ENCODE measurements at places on chromosomes 1 and 21.

- peak; percentile 32 for DNase-seq
These were observed 257.3 kb downstream of the CAMTA1 start for GRCh38 chr1:7042322-7043190.

DNA sequence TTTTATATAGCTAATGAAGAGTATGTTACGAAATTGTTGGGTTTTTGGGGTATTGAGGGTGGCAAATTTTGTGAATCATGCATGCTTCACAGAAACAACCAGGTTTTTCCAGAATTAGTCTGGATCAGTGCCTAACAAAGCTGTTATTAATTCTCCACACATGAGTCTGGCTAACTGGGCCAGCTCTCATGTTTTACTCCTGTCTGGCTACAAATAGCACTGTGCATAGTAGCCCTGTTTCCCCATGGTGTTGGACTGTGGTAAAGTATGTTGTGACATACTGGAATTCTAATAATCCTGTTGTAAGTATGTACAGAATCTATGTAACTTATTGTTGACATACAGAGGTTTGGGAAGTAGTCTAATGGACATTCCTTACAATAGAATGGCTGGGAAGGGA lies 35.8 kb downstream of the S100B start:
- DNase-seq: no peak

DNA sequence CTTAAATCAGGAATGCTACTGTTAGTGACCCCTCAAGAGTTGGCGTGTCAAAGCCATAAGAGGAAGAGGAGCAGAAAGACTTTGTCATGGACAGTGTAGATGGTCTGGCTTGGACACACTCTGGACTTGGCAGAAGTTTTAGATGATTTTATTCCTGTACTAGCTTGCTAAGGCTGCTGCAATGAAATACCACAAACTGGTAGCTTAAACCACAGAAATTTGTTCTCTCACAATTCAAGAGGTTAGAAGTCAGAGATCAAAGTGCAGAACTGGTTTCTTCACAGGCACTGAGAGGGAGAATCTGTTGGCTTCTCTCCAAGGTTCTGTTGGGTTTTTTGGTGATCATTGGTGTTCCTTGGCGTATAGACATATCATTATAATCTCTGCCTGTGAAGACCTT lies 869.8 kb upstream of the B3GALT2 start:
- DNase-seq: no peak

DNA sequence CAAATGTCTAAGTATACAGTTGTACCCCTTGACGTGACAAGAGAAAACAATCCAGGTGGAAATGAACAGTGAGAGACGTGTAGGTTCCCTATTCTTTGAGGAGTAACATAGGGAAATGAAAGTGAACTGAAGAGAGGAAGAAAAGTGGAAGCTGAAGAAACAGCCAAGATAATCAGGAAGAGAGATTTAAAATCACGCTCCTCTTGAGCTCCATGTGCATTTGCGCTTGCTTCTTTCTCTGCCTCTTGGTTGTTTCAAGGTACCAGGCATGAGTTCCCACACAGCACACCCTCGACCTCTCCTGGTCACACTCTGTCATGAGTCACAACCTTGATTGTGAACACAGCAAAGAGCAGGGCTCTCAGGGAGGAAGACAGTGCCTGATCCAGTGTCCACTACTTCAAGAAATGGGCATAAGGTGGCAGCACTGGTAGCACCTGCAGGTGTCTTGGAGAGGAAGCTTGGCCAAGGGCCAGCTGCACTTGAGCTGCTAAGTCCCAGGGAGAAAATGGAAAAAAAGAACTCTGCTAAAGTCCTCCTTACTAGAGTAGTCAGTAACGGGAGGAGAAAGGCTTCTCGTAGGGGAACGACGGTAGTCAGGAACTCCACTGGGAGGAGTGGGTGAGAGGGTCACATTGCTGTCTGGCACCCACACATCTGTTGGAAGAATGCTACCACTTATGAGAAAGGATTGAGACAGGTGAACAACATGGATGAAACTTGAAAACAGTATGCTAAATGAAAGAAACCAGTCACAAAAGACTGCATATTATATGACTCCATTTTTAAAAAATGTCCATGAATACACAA lies 18.3 kb upstream of the ARID1A start:
- DNase-seq: peak; percentile 88

DNA sequence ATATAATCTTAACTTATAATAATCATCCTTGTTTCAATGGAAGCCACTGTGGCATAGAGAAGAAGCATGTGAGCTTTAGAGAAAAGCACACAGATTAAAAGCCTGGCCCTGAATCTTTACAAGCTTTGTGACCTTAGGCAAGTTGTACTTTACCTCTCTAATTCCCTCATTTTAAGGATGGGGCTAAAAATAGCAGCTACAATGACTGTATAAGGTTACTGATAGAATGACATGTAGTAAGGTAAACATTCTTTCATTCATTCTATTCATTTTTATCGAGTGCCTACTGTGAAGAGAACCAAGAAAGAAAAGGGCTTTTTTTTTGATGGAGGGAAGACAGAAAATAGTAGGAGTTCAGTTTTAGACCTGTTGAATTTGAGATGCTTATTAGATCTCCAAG lies 25.6 kb downstream of the CDKN2C start:
- DNase-seq: no peak

DNA sequence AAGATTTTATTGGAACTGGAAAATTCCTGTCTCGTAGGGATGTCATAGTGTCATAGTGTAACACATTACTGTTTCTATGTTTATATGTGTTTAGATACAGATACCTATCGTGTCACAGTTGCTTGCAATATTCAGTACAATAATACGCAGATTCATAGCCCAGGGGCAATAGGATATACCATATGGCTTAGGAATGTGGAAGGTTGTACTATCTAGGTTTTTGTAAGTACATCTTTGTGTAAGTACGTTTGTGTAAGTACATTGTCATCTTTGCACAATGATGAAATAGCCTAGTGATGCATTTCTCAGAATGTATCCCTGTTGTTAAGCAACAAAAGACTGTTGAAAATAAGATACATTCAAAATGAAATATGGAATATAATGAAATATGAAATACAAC lies 68.9 kb downstream of the CAMTA1 start:
- DNase-seq: no peak

- peak; percentile 49 for DNase-seq
These were observed 137.7 kb downstream of the COL11A1 start for GRCh38 chr1:102970496-102971078.

DNA sequence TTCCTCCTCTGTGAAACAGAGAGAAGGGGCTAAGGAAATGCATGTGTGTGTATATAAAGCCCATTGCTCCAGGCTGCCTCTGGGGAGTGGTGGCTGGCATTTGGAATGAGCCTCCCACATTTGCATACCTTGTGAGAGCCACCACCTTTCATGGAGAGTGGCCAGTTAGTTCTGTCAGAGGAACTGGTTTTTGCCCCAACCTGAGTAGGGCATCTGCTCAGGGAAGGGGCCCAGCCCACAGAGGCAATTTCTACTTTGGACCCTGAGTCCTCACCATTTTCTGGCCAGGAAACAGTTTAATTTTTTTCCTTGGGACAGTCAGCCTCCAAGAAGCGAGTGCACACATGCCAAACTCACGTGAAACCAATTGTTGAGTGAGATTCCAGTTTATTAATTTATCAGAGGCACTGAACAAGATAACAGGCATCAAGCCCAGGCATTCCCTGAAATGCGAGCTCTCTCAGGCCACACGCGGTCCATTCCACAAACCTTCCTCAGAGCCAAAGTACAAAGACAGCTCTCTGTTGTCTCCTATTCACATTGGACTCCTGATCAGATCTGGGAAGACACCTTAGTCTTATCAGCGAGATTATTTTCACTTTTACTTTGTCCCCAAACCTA lies 1.0 kb upstream of the SLC6A9 start:
- DNase-seq: no peak

- DNase-seq: peak; percentile 72
These were observed 462 bp upstream of the TLCD4 start for GRCh38 chr1:95116580-95117206.

DNA sequence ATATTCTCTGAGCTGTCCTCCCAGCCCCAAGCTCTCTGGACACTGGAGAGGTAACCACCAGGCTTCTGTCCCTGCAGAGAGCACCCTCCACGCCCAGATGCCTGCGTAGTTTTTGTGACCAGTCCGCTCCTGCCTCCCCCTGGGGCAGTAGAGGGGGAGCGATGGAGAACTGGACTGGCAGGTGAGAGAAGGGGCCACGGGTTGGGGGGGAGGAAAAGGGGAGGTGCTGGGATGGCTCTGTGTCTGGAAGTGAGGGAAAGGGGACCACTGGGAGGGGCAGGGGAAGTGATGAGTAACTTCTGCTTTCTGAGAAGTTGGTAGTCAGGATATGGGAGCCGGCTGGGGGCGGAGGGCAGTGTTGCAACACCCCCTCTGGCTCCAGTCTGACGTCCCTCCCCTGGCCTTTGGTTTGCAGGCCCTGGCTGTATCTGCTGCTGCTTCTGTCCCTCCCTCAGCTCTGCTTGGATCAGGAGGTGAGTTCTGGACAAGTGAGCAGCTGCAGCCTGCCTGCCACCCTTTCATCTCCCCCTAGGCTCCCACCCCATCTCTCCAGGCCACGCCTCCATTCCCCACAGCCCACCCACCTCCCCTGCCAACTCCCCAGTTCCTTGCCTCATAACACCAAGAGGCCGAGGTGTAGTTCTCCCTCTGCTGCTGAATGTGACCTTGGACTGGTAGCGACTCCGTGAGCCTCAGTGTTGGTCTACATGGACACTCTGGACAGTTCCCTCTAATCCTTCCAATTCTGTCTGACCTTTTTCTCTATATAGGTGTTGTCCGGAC lies 3.1 kb downstream of the ADAMTSL4 start:
- peak; percentile 98 for DNase-seq

DNA sequence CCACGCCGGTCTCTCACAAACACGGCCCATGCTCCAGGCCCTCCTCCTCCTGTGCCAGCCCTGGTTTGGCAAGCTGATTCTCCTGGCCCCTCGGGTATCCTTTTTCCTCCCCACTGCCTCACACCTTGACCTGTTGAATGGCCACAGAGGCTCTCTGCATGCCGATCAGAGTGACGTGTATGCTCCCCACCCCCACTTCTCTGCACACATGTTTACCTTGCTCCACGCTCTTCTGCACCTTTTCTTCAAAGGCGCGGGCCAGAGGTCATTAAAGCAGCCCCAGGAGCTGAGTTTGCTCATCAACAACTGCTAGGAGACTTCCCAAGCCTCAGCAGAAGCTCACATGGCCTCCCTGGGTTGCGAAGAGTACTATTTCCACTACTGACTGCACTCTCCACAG lies 139.3 kb upstream of the EDN2 start:
- no peak for DNase-seq

DNA sequence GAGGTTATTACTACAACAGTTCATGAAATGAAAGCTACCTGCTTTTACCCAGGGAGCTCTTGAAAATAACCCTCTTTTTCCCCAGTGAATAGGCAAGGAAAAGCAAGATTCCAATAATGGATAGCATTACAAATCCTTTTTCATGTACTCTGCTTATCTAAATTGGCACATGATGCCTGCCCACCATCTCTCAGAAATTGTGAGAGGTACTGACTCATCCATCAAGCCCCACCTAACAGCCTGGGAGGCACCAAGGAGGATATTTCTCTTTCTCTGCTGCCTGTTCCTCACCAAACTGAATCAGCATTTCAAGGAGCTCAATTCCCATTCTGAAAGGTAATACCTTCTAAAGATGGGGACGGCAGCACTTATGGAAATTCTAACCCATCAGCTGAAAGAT lies 34.4 kb downstream of the PALMD start:
- no peak for DNase-seq

DNA sequence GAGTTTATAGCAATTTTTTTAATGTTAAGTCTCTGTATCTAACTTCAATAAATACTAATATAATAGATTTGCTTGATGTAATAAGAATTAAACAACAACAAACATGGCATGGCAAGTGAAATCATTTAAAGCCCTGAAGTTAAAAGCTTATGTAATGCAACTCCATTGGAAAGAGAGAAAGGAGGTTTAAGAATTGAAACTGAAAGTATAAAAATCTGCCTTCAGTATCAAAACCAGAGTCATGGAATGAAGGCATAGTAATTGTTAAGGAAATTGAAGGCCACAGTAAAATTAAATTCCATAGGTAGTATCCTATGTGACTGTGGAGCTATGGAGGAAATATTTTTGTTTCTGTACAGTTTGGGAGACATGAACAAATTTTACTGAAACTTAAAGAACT lies 55.1 kb downstream of the PRDX6 start:
- DNase-seq: no peak

- DNase-seq: no peak
These were observed 42.1 kb upstream of the S1PR1 start for GRCh38 chr1:101194746-101195145.

DNA sequence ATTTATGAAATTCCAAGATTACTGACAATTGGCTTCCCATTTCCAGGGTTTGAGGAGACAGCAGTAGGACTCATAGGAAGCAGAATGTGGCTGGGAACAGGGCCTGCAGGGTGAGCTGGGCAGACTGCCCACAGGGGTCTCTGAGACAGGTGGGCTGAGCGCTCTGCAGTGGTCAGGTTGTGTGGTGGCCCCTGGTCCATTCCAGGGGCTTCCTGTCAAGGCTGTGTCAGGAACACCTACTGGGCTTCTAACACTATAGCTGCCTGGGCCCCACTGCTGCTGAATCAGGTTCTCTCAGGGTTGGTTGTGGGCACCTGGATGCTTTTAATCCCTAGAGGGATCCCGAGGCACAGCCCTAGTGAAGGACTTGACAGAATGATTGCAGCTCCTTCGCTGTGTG lies 72.1 kb downstream of the BACE2 start:
- DNase-seq: no peak

DNA sequence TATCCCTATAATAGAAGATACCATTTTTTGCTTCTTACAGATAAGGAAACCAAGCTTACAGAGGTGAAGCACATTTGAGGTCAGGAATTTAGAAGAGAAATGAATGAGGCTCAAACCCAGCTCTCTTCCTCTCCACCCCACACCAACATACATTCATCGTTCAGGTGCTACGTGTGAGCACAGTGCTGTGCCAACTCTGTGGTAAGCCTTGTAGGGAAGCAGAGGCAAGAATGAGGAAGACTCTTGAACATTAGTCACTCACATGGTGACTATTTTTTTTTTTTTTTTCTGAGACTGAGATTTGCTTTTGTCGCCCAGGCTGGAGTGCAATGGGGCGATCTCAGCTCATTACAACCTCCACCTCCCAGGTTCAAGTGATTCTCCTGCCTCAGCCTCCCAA lies 314.0 kb downstream of the NTNG1 start:
- DNase-seq: no peak

DNA sequence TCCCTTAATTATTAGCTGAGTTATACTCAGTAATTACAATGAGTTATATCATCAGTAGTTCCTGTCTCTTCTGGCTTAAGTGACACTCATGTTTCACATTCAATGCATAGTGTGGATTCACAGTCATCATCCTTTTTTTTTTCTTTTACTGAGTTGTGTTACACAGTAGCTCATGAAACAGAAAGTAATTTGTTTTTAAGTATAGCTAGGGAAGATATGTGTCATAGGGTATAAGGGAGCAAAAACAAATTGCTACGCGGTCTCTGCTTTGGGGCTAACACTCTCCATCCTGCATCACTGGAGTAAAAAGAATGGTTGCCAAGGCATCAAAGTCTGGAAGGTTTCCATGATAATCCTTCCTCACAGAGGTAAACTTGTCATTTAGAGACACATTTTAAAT lies 971.7 kb upstream of the NCAM2 start:
- DNase-seq: no peak

- DNase-seq: no peak
These were observed 3.2 kb downstream of the FNDC7 start for GRCh38 chr1:108715932-108716331.

All from KBM-7 (cell line).